Stimulated activated CD4-positive, alpha-beta T cell treated with anti-CD3 and anti-CD28 coated beads, TNF-alpha, amount 100 ng/mL, for 24 hours (primary cell): ENCODE measurements at places on chromosomes 4 and X.
A peak's percentile ranks its signal among the peaks of the same experiment; 100 is the strongest.

GRCh38 chr4:4762909-4763821 is 96.3 kb upstream of the MSX1 start:
- peak; percentile 29 for DNase-seq

GRCh38 chr4:6362243-6362885 is 92.7 kb downstream of the WFS1 start:
- no peak for DNase-seq

- DNase-seq, result no peak
Measured at GRCh38 chrX:14865201-14865600, 7.7 kb downstream of the FANCB start.

GRCh38 chr4:165328708-165329107 is 1.2 kb downstream of the MSMO1 start:
- DNase-seq, result no peak

DNA sequence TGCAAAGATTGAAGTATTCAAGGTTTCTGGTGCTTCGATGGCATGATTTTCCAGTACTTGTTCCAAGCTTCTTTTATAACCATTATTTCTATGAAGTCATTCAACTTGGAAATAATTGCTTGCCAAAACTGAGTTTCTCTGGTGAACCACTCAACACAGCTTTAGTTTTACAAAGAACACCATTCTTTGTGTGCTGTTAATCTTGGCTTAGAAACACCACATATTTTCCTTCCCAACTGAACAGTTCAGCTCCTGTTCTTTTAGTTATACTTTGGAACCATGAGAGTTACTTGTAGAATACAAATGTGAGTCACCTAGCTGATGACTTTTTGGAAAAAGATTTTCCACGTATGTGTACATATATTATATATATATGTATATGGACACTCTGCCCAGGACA is 32.7 kb downstream of the TMEM47 start:
- no peak for DNase-seq

GRCh38 chr4:102761296-102761701 is 531 bp upstream of the MANBA start:
- no peak for DNase-seq

DNA sequence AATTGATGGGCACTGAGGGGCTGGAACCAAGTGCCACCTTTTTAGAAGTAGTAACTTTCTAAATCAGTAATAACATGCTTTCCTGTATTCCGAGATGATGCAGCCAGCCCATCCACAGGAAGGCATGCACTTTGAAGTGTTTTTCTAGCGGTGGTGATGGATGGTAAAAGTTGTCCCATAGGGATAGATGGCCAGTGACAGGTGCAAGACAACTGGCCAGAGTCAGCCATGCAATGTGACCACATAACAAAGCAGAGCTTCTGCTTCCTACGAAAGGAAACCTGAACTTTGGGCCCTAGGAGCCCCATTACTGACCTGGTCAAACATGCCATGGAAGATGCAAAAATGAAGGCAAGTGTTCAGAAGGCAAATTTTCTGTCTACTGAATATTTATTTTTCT is 72.3 kb downstream of the NR3C2 start:
- no peak for DNase-seq

GRCh38 chrX:102515975-102516941 is at the start of gene TMSB15A:
Gene TMSB15A (minus strand): TSS chrX:102516739.
- peak; percentile 61 for DNase-seq

DNA sequence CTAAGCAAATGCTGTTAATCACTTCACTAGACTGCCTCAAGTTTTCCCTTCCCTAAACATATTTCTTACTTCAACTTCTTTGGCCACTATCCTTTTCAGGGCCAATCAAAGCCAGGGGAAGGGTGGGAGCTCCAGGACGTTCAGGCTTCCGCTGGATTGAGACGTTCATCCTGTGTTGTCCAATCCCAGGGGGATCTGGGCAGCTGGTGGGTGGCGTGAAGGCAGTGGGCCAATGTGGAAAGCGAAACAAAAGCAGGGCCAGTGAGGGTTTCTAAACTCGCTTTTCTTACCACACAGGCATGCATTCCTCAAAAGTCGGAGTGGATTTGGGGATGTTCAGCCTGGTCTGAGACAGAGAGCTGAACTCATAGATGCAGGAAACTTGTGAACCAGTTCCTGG is 7.6 kb downstream of the CXCL13 start:
- DNase-seq, result no peak

- DNase-seq, result peak; percentile 18
Measured at GRCh38 chr4:94452476-94453371, 982 bp downstream of the PDLIM5 start.

DNA sequence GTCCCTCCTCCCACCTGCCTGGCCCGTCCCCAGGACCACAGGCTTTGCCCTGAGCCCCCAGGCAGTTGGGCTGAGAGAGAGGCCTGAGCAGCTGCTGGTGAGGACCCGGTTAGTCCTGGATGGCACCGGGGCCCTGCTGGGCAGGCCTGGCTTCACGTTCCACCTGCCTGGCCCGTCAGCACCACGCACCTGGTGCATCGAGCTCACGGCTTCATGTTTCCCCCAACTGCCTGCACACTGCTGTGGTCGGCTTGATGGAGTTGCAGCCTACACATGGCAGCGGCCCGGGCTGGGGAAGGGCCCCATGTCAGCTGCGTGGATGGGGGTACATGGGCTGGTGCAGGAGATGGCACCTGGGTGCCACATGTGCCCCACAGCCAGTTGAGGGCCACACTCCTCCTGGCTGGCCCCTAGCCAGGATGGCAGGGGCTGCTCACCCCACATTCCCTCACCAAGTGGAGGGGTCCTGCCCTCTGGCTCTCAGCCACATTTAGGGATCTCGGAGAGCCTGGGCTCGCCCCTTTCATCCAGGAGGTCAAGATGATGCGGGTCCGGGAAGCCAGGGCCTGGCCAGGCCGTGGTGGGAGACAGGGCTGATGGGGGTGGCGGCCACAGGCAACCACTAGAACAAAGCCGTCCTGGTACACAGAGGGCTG is 28.5 kb downstream of the NKX1-1 start:
- DNase-seq, result no peak

GRCh38 chrX:19585332-19586082 is 70.2 kb upstream of the MAP3K15 start:
- no peak for DNase-seq

- DNase-seq, result no peak
Measured at GRCh38 chrX:30577362-30577991, at the start of gene TASL. Gene TASL (minus strand): TSS chrX:30577766. CDS start chrX:30560355, 17,411 bp downstream.

DNA sequence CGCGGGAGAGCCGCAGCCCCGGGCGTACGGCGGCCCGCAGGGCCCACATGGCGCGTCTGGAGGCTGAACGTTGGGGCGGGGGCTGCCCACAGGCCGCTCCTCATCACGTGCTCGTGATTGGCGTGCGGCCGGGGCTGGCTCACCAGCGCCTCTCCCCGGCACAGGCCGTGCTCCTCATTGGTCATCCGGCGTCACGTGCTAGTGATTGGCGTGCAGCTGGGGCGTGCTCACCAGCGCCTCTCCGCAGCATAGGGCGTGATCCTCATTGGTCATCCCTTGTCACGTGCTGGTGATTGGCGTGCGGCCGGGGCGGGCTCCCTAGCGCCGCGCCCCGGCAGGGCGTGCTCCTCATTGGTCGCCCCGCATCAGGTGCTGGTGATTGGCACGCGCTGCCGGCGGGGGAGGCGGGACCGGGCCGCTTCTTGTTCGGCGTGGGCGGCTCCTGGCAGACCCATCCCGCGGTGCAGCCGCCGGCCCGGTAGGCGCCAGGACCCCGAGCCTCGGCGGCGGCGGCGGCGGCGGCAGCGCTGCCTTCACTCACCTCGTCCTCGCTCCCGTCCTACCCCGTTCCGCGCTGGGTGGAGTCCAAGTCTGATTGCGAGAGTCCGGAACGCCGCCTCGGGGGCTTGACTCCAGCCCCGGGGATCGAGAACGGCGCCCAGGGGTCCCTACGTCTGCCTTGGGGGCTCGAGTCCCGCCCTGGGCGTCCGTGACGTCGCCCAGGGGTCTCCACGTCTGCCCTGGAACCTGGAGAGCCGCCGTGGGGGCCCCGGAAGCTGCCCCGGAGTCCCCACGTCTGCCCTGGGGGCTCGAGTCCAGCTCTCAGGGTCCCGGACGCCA is at the start of gene GTPBP6:
Gene GTPBP6 (minus strand): TSS at position 58 of the 840 bp plus-strand sequence. CDS start 9 bp downstream, at position 49.
- DNase-seq, result peak; percentile 96

GRCh38 chr4:39608451-39608850 is 30.2 kb downstream of the SMIM14 start:
- DNase-seq, result no peak
